Erythroblast (primary cell): ENCODE measurements at places on chromosomes 3 and 15.

DNA sequence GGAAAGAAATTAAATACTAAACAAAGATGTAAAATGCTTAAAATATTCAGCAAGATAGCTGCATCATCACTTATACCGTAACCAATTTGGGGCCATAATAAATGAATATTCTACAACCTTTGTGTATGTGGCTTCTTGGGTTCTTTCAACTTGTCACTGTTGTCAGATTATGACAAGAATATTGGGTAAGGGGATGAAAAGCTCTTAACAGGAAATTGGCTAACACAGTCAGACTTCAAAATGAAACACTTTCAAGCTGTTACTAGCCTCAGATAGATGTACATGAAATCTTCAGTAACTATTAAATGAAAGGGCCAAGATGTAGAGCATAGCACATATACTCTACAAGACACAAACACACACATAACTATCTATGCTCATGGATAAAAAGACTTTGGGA lies 38.7 kb upstream of the ZNF385D start:
- DNase-seq: no peak

GRCh38 chr3:130073582-130073981 lies 8.0 kb upstream of the ALG1L2 start:
- DNase-seq: no peak

DNA sequence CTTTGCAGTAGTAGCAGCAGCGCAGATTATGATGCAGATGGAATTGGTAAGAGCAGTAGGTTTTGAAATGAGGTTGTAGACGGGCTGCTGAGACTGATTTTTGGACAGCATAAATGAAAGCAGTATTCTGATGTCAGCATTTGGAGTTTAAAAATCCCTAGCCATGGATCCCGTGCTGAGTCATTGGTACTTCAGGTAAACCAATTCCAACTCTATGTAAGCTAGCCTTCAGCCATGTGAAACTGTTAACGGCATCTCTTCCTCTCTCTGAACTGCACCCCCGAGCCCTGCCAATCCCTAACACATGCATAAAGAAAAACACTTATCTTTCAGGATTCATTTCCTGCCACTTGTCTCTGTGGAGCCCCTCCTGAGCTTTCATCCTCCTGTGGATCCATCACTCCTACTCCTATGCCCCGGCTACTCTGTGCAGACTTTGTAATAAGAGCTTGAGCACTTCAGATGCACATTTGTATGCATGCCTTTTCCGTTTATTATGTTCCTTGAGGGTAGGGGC lies 119.0 kb downstream of the AKAP13 start:
- no peak for DNase-seq

DNA sequence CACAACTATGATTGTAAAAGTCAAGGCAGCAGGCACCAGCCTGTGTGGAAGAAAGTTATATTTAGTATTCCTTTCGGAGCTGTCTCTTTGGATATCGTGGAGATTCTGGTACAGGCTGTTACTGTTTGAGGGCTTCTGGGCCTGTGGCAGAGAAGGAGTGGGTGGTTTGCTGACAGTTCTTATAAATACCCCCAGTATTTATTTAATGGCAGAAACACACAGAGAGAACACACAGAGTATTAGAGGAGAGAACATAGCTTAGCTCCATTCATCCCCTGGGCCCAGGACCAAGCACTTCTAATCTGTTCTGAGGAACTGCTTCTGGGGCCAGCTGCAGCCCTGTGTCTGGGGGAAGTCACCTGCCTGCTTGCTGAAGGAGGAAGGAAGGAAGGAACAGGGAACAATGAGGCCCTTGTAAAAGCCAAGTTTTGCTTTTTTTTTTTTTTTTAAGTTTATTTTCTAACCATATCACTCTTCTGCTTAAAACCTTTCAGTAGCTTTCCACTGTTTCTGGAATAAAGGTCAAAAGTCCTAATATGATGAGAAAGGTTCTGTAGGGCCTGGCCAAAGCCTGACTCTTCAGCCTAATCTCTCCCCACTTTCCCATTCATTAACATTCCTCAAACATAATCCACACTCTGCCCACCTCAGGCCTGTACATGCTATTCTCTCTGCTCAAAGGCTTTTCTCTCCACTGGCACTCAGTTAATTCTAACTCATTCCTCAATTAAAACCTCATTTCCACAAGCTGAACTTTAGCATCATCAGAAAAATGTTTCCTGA lies 11.8 kb upstream of the PP2D1 start:
- DNase-seq: peak; percentile 70

DNA sequence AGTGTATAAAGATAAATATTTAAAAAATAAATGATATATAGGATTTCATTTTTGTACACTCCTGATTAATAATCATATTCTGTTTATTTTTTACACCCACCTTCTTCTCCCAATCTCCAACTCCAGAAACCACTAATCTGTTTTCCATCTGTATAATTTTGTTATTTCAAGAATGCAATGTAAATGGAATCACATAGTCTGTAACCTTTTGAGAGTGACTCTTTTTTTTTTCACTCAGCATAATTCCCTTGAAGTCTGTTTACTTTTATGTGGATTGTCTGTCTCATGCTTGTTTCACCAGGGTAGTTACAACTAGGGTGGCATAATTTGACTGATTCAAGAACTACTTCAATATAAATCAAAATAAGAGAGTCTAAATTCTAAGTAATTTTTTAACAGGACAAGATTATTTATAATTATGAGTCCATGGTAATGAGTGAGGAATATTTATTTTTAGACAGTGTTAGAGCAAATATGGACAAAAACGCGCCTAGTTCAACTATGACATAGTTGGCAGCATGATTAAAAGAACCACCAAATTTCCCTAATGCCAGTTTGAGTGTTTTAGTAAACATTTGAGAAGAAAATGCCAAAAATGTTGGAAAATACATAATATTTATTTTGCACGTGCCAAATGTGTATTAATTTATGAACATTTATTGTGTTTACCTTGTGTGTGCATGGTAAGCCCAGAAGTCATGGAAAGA lies 19.4 kb upstream of the MFSD1 start:
- no peak for DNase-seq

DNA sequence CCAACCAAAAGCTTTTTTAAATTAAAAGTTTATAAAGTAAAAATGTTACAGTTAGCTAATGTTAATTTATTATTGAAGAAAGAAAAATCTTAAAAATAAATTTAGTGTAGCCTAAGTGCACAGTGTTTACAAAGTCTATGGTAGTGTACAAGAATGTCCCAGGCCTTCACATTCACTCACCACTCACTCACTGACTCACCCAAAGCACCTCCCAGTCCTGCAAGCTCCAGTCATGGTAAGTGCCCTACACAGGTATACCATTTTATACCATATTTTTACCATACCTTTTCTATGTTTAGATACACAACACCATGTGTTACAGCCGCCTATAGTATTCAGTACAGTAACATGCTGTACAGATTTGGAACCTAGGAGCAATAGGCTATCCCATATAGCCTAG lies 29.1 kb downstream of the SSR3 start:
- no peak for DNase-seq

- DNase-seq: no peak
These were observed 56.8 kb downstream of the APBA2 start for GRCh38 chr15:28942571-28942970.

GRCh38 chr15:65207280-65207840 lies 3.9 kb downstream of the CILP start:
- no peak for DNase-seq

- no peak for DNase-seq
These were observed 26.0 kb upstream of the MAGEF1 start for GRCh38 chr3:184737641-184738505.

DNA sequence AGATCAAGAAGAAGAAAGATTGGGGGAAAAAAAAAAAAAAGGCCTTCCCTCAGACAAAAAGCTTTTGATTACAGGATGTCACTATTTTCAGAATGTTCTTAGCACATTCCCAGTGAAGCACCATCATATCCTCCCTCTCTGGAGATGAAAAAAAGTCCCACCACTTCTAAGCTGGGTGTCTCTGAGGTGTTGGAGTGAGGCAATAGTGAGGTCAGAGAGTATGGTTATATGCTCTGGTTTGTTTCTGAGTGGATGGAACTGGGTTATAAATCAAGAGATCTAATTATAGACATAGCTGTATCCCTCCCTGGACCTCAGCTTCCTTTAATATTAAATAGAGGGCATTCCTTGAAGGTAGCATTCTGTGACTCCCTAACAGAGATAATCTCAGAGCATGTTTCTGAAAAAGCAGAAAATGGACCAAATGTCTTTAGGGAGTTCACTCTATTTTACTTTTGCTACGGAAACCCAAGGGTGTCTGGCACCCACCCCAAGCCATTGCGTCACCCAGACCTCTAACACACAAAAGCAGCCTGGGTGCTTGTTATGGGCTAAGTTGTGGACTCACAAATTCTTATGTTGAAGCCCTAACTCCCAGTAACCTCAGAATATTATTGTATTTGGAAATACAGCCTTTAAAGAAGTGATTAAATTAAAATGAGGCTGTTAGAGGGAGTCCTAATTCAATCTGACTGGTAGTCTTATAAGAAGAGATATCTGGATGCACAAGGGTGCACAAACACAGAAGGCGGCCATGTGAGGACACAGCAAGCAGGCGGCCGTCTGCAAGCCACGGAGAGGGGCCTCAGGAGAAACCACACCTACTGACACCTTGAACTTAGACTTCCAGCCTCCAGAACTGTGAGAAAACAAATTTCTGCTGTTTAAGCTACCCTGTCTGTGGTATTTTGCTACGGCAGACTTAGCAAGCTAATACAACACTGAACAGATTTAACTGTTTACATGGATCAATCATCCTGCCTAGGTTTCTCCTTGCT lies 81.5 kb downstream of the MB21D2 start:
- DNase-seq: no peak

DNA sequence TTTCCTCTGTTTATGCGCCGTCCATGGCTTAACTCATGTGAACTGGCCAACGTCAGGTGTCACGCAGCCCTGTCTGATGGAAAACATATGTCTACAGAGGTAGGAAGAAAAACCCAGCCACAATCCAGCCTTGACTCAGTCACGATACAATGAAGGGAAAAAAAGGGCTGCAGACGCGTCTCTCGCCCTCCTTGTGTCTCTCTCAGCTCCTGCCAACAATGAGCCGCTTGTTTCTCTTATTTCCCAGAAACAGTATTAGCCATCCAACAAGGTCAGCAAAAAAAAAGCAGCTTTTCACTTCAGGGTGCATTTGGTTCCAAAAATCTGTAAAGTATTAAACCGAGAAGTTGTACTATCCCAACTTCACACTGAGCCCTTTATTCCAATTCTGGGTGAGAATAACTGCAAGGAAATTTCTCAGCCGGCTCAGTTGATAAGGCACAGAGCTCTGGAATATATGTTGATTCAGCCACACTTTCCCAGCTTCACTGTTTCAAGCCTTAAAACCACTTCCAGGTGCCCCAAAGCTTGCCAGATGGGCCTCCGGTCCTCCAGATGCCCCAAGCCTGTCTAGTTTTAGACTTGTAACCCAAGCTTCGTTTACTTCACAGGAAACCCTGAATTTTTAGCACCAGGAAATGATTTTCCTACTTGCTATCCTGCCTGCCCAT lies 79.4 kb downstream of the TM4SF4 start:
- no peak for DNase-seq

DNA sequence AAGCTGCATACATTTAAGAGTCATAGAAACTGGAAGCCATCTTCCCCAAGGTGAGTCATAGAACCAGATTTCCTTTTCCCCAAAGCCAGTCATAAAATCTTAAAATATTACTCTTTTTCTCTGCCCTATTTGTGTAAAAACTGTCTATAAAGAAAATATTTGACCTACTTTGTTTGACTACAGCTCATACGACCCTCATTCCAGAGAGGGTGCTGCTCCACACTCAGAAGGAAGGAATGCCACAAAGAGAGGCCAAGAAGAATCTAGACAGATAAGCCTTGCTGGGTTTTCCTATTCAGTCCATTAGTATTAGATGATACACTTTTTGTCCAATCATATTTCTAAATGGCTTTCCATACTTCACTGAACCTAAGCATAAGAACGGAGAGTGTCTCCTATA lies 671.6 kb upstream of the SGO1 start:
- DNase-seq: no peak

DNA sequence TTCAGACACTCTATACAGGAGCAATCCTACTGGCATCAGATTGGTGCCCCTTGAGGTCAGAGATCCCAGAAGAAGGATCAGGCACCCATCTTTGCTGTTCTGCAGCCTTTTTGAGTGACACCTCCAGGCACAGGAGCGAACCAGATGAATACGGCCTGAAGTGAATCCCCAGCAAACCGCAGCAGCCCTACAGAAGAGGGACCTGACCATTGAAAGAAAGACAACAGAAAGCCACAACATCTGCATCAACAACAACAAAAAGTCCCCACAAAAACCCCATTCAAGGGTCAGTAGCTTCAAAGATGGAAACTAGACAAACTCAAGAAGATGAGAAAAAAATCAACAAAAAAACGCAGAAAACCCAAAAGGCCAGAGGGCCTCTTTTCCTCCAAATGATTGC lies 130.4 kb downstream of the PPM1L start:
- no peak for DNase-seq

GRCh38 chr3:8503461-8503860 lies 1.8 kb downstream of the LMCD1 start:
- DNase-seq: no peak

GRCh38 chr3:4083225-4084015 lies 219.7 kb upstream of the SETMAR start:
- peak; percentile 2 for DNase-seq

DNA sequence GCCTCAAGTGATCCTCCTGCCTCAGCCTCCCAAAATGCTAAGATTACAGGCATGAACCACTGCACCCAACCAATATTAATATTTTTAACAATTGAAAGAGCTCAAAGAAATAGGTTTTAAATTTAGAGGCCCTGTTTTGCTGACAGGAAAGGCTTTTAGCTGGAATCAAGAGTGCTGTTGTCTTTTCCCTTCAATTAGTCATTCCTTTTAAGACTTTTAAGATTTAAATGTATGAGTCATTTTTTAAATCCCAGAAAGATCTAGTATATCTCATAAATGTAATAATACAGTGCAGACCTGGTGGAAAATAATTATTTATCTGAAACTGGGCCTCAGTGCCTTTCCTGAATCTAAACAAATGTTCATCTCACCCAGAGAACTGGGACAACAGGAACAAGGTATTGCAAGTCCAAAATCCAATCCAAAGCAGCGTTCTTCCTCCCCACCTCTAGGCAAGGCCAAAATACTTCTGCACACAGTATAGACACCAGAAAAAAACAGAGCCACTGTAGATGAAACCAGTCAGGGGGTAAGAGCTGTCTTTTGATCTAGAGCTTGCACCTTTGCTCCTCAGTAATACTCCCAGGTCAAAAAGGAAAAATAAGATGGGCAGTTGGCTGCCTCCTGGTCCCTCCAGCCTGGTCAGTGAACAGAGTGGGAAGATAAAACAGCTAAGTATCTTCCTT lies 14.4 kb downstream of the AGTR1 start:
- DNase-seq: no peak

DNA sequence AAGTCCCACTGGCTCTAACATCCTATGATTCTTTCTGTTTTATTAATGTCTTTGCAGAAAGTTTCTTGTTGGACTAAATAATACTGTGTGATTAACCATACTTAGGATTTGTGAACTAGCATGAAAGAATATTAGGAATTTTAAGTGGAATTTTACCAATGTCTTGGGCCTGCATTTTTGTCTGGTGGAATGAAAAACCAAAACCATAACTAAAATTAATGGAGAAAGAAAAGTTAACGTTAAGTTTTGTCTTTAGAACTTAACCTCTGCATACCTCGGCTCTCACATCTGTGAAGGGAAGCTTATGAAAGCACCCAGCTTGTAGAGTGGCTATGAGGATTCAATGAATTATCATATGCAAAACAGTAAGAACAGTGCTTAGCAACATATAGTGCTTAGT lies 6.5 kb downstream of the FBN1 start:
- no peak for DNase-seq

- DNase-seq: peak; percentile 69
These were observed 23.6 kb downstream of the RHCG start for GRCh38 chr15:89472785-89473256.

- peak; percentile 45 for DNase-seq
These were observed 53.7 kb downstream of the BDH1 start for GRCh38 chr3:197501879-197502620.
